ENCODE measurements at places on chromosomes 5 and 9.

- no peak for DNase-seq
Measured at GRCh38 chr5:43425983-43426382, 13.8 kb upstream of the CCL28 start.

GRCh38 chr9:94961870-94962269 is 235.4 kb downstream of the AOPEP start:
- DNase-seq, result no peak

DNA sequence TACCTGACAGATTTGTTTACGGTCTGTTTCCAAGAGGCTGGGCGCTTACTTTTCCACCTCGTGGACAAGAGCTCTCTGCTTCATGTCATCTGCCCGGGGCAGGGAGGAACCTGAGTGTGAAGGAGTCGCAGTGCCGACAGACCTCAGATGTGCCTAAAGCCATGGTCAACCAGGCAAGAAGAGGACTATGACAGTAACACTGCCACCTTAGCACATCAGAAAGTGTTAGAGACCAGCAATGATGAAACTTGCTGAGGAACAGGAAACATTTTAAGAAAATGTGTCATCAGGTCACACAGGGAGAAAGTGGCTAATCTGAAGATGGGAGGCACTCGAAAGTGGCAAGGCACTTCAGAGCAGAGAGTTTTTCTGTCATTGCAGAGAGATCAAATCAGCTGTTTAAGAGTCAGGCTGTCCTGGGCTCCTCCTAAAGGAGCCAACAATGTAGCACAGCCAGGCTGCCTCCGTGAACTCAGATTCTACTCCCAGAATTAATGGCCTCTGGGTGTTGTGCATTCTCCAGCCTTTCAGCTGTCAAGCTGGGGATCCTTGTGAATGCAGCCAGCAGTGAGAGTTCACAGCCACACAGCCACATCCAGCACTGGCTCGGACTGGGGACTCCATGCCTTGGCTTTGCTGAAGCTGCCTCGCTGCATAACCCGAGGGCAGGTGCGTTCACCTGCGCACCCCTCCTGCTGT is 94.6 kb downstream of the RAPGEF1 start:
- DNase-seq, result no peak

GRCh38 chr9:131598121-131598520 is 52.8 kb downstream of the PRRT1B start:
- no peak for DNase-seq

- peak; percentile 61 for DNase-seq
Measured at GRCh38 chr5:68287976-68288706, 72.6 kb downstream of the PIK3R1 start.

DNA sequence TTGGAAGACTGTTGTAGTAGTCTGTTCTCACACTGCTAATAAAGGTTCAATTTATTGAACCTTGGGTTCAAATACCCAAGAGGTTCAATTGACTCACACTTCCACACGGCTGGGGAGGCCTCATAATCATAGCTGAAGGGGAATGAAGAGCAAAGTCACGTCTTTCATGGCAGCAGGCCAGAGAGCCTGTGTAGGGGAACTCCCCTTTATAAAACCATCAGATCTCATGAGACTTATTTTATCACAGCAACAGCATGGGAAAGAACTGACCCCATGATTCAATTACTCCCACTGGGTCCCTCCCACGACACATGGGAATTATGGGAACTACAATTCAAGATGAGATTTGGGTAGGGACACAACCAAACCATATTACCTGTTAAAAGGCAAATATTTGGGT is 268.2 kb downstream of the TMEM167A start:
- DNase-seq, result no peak

- DNase-seq, result no peak
Measured at GRCh38 chr5:53601570-53601969, 41.1 kb downstream of the NDUFS4 start.

- no peak for DNase-seq
Measured at GRCh38 chr9:6764950-6765349, 7.2 kb downstream of the KDM4C start.

DNA sequence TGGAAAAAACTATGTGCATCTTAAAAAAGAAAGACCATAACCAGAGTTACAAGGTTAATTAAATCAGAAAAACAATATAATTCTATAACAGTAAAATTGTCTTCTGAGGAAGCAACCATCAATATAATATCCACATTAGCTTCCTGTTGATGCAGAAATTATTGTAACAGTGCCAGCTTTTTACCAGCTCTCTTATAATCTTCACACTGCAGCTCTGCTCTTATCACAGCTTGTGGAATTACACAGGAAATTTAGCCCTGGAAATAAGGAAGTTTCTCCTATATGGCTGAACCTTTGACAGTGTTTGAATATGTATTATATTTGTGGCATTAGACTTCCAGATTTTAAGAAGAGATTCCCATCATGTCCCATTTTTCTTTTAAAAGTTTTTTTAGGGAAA is 49.1 kb upstream of the TEK start:
- no peak for DNase-seq

DNA sequence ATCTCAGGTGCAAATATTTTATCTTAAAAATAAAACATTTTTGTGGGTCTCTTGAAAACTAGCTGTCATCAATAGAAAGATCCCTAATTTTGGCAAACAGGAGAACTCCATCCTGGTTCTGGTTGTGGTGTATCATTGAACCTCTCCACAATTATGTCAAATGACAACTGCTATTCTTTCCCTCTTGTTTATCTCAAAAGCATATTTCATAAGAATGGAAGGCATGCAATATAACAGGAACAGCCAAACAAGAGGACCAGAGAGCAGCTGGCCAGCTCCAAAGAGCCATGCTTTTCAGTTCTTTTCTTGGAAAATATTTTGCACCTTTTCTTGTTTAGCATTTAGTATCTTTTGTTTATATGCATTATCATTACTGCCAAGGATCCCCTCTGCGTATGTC is 125.4 kb downstream of the ADAMTS6 start:
- no peak for DNase-seq

All from CD4-positive, alpha-beta T cell treated with Interleukin-6 for 4 hours (primary cell).